Activated gamma-delta T cell (primary cell): ENCODE measurements at places on chromosomes 16 and 17.

DNA sequence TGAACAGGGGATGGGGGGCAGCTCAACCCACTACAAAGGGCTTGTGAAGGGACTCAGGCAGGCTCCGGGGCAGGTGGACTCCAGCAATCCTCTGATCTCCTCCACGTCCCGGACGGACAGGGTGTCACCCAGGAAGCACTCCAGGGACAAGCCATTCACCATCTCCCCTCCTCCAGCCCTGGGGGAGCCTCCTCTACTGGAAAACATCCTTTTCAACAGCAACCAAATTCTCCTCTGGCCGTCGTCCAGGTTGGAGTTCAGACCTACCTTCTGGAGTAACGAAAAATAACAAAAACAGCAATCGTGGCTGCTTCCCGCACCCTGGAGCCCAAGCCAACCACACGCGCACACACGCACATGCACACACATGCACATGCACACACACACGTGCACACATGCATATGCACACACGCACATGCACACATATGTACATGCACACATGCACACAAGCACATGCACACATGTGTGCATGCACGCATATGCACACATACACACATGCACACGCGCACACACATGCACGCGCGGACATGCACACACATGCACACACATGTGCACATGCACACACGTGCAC lies 8.9 kb upstream of the RBFOX3 start:
- DNase-seq: no peak

DNA sequence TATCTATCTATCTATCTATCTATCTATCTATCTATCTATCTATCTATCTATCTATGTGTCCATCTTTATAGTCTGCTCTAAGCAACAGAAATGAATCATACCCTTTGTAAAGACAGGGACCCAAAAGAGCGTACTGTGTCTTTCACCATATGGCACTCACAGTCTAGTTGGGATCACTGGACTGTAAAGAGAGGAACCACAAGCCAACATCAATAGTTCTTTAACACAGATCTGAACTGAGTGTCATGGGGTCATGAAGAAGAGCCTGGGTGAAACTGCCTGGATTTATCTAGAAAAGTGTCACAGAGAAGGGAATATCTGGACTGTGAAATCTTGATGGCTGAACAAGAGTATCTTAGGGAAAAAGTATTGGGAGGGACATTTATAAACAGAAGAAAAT lies 619.1 kb upstream of the SOX9 start:
- no peak for DNase-seq

DNA sequence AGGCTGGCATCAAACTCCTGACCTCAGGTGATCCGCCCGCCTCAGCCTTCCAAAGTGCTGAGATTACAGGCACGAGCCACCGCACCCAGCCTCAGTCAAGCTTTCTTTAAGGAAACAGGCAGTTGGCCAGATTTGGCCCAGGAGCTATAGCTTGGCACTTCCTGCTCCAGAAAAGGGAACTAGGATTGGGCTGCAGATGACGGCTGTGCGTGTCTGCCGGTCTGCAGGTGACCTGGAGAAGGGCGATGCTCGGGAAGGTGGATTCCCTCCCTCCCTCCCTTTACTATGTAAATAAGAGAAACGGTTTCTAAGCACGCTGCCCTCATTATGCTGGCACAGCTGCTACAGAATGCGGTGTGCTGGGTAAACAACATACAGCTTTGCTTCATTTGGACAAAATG lies 215.9 kb downstream of the RPTOR start:
- no peak for DNase-seq

DNA sequence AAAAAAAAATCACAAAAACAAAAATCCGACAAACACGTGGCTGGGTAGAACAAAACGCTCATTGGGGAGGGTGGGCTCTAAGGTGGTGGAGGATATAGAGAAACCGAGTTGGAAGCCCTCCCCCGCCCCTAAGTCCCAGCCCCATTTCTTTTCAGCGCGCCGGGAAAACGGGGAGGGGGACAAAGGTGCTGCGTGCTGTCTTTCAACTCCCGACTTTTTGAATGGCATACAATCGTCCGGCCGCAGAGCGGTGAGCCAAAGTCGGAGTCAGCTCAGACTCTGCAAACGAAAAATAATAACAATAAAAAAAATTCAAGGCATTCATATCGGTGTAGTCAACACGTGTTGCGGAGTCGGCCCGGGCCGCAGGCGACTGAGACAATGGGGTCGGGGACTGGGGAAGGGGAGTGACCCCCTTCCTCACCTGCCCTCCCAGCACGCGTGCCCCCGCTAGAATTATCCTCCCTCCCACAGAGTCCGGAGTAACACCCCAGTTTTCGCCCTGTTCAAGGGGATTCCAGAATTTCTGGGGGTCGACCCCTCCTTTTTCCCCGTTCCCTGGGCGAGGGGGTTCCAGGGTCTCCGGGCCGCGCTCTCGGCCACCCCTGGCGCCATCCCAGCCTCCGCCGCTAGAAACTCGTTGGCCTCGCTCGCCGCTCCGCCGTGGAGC lies 1.7 kb upstream of the IGF2BP1 start:
- no peak for DNase-seq

GRCh38 chr17:79939094-79939435 lies 96.6 kb downstream of the TBC1D16 start:
- DNase-seq: no peak

DNA sequence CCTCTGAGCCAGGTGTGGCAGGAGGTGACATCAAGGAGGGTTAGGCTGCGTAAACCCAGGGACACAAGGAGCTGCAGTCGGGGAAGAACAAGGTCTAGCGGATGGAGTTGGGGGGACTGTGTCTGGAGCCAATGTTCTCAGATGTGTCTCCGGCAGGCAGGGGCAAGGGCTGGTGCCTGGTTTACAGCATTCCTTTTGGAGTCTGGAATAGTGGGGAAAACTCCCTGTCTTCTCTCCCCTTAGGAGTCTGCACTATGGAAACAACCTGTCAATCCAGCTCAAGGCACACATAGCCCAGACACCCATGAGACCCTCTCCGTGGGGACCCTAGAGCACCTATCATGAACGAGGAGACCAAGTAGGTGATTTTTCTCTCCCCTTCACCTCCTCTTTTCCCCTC lies 27.5 kb downstream of the NLRC5 start:
- DNase-seq: no peak

- DNase-seq: no peak
These were observed 176.8 kb downstream of the SLC39A11 start for GRCh38 chr17:72915625-72916081.

GRCh38 chr16:1174477-1175357 lies 21.8 kb downstream of the CACNA1H start:
- no peak for DNase-seq

DNA sequence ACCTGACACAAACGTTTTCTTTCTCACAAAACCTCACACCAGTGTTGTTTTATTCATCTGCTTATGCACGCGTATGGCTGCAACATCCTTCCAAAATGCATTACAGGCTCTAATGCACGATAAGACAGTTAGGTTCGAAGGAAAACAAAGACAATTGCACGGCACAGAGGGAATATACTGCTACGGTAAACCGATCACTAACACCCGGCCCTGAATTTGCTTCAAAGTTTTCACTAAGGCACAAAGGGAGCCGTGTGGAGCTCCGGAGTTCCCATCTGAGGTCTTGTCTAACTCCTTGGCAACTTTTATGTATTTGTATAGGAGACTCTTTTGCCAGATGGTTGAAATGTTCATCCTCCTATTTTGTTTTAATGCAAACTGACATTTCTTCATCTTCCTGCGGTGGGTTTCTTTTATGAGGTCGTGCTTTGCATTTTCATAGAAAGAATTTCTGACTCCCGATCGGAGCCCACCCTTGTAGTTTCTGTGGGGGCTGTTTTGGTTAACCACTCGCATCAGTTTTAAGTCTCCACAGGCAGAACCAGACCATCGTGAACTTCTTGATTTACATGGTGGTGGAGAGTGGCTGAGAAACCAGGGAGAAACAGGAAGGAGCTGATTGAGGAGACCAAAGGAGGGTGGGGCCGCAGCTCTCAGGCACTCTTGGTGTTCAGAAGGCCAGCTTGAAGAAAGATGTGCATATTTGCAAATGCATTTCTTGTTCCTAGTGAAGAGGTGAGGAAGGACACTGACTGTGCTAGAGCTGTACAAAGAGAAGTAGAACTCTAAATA lies 516.8 kb downstream of the MAF start:
- no peak for DNase-seq

DNA sequence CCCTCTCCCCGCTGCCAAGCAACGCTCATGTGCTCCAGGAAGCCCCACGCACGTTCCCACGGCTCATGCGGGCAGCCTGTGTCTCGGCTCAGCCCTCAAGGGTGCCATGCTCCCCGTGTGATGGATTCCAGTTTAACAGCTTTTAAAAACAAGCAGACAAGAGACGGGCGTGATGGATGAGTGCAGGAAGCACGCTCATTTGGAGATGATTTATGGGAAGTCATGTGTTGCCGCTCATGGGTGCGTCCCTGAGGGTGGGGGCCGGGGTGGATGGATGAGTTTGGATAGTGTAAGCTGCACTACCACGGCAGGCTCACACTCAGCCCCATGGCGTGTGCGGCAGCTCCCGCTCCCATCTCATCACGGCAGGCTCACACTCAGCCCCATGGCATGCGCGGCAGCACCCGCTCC lies 132.8 kb downstream of the RBFOX3 start:
- DNase-seq: no peak

GRCh38 chr17:77332034-77332971 lies 191.5 kb downstream of the SEC14L1 start:
- no peak for DNase-seq

DNA sequence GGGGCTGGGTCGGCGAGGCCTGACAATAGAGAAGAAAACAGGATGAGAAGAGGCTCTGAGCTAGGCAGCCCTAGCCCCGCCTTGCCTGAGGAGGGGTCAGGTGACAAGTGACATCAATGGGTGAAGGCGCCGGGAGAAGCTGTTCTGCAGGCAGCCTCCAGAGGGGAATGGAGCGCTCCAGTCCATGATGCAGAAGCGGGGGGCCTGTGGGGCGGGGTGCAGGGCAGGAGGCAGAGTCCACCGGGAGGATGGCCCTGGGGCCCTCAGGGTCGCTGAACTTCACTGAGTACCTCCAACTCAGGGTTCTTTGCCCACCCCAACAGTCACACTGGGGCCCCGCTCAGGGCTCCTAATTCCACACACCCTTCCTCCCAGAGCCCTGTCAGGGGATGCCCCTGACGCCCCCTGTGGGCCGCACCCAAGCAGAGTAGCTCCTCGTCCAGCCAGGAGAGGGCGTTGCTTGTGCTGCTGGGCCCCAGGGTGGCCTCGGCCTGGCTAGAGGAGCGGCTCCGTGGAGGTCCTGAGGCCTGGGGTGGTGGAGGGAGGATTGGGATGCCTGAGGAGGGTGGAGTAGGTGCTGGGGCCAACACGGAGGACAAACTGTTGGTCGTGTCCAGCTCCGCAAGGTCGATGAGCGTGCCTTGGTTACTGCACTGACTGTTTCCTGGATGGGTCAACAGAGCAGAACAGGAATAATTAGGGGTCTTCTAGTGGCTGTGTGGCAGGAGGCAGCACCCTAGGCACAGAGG lies 20.8 kb downstream of the GGA3 start:
- no peak for DNase-seq

GRCh38 chr17:81609541-81610311 lies 27.2 kb downstream of the NPLOC4 start:
- no peak for DNase-seq

- no peak for DNase-seq
These were observed 232.0 kb downstream of the ENGASE start for GRCh38 chr17:79306424-79307318.

- no peak for DNase-seq
These were observed 138.2 kb downstream of the C16orf95 start for GRCh38 chr16:87178977-87179376.

DNA sequence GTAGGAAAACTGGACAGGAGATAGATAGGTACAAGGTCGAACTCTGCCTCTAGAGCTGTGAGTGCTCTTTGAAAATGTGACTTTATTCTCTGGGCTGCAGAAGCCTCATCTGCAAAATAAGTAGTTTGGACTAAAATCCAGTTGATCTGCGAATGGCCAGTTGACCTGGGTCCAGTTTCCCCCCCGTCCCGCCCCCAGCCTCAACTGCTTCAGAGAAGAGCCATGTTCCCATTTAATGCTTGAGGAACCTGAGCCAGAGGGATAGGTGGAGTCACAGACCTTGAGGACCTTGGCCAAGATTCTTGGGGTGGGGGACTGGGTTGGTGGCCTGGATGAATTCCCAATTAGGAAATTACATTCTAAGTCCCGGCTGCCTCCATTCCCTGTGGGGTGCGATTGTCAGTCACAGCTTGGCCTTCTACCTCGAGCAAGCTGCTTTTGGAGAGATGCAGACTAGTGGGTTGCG lies 14.1 kb downstream of the TBX2 start:
- DNase-seq: no peak

DNA sequence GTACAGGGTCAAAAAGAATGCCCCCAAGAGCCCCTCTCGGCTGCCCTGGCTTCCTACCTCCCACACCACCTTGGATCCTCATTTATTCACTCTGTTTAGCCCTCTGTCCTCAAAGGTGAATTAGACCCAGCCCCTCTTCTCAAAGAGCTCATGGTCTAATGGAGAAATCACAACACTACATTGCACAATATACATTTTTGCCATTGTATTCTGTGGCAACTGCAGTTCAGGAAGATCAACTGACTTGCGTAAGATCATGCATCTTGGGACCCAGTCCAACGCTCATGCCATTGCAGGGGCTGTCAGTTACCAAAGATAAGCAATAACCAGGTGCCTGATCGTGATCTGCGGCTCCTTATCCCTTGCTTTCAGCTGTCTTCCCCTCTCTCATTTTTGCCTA lies 1.4 kb downstream of the KRT38 start:
- DNase-seq: no peak

DNA sequence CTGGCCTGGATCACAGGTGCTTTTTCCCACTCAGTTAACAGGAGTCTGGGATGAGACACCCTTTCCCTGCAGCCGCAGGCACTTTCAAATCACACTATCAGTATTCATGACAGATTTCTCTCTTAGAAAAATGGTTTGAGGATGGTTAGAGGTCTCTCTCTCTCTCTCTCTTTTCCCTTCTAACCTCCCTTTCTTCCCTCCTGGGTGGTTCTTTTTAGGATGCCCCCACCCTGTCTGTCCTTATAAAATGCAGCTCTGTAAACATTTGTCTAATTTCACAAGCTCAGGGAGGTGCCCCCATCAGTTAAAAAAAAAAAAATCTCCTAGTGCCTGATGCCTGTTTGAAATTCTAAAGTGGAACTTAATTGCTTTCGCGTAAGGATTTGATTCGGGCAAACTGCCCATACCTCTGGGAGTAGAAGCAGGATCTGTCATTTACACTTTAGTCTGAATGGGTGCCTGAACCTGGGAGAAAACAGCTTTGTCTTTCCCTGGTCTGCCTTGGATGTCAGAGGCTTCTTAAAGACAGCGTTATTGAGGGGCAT lies 158.8 kb downstream of the CCDC182 start:
- DNase-seq: no peak
